ENCODE measurements at places on chromosomes 2 and 18.

DNA sequence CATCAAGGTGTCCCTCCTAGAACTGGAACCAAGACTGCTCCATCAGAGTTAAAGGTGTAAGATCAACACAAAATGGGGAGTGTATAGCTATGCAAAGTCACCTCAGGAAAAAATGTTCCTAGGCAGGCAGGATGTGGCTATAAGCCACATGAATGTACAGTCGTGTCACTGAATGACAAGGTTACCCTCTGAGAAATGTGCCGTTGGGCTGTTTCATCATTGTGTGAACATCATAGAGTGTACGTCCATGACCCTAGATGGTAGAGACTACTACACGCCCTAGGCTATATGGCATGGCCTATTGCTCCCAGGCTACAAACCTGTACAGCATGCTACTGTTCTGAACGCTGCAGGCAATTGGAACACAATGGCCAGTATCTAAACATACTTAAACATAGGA is 24.5 kb downstream of the TYMS start:
- DNase-seq = no peak

GRCh38 chr2:235113854-235114253 is 162.0 kb downstream of the SH3BP4 start:
- no peak for DNase-seq

- no peak for DNase-seq
Observed at GRCh38 chr18:59233017-59233410, 13.1 kb downstream of the GRP start.

DNA sequence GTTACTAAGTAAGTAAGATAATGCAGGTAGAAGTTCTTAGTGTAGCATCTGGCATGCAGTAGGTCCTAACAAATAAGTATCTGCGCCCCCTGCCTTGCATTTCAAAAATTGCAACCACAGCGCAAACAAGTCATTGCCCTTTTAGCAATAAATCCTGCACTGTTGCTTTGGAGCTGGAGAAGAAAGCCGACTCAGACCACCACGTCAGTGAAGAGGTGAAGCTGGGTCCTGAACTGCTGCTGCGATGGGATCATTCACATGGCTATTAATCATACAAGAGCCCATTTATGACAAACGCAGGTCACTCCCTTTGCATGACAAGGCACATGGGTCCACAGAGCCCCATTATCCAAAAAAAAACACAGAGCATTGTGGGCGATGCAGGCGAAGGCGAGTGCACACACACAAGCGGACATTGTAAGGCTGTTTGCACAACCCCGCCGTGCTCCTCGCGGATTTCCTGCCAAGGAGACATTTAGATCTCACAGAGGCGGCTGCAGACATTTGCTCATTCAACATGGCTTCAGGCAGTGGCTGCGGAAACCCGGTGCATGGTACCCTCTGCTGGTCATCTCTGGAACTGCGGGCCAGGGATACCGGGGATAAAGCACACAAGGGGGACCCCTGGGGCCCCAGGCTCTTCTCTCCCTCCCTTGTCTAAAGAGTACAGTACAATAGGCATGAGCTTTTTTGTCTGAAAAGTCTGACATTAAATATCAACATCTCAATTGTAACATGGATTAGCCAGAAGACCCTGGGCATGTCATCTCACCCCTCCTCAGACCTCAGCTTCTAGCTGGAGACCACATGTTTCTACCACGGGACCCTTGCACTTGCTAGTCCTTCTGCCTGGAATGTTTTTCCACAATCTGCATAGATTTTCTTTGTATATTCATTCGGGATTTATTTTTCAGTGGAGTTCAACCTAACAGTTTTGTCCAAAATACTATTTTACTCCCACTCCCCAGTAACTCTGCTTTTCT is 56.7 kb downstream of the CYRIA start:
- DNase-seq = peak; percentile 67

DNA sequence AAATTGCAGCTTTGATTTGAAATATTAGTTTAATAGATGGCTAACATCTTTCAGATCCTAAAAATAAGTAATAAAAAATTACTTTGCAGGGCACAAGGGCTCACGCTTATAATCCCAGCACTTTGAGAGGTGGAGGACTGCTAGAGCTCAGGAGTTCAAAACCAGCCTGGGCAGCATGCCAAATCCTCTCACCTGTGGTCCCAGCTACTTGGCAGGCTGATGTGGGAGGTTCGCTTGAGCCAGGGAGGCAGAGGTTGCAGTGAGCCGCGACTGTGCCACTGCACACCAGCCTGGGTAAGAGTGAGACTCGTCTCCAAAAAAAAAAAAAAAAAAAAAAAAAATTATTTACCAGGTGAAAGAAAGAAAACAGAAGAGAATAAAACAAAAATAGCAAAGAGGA is 449.8 kb downstream of the NRXN1 start:
- no peak for DNase-seq

DNA sequence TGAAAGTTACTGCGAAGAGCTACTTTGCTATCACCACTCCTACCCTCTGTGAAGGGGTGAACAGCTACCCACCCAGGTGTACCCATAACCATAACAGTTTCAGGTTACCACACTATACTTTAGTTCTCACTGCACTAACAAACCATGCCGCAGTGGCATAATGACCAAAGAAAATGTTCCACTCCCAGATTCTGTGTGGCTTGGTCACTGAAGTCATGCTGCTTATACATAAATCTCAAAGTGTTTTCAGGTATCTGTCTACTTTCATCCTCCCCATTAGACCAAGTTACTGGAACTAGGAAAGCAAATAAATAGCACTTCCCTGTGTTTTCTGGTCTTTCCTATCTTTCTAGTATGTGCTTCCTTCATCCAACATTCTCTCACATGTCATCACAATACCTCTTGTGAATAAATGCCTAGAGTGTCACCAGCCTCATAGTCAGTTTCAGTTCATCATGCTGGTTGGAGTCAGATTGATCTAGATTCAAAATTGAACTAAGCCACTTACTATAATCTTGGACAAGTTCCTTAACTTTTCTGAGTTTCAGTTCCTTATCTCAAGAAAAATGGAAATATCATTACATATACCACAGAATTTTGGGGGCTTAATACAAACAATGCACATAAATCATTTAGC is 293.6 kb downstream of the FSIP2 start:
- no peak for DNase-seq

- no peak for DNase-seq
Observed at GRCh38 chr2:75324861-75325284, 125.6 kb upstream of the TACR1 start.

Measured in stimulated activated CD8-positive, alpha-beta memory T cell treated with anti-CD3 and anti-CD28 coated beads, Interleukin-2, amount 100 ng/mL, for 1 hour (primary cell).